AG09309 (cell line): ENCODE measurements at places on chromosomes 6 and 20.

DNA sequence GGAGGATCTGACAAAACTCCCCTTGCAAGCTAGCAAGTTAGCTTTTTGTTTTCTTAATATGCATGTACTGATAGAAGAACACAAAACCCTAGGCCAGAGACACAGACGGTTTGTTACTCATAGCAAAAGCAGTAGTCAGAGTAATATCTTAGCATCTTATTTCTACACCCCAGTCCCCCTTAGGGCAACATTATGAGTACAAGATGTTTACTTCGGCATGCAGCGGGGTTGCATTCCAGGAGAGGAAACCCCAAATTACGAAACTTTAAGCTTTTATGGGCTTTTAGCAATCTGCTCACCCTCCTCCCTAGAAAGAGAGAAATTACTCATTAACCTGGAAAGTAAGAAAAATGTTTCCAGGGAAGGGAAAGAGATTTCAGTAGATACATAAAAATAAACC, 1286.9 kb downstream of the EPHA7 start:
- no peak for DNase-seq

DNA sequence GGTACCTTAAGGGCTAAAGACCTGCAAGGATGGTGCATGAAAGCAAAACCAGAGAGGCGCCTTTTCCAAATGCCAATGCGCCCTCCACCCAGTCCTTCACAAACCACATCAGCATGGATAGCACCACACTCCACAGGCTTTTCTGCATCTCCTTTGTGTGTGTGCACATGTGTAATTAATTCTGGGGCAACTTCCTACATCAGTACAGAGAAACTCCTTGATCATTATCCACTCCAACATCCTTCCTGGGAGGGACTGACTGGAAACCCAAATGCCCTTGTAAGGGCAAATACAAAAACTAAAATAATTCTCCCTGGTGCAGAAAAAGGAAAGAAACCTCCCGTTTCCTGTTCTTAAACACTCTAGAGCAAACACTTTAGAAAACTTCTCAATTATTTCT, 10.8 kb downstream of the SLC52A3 start:
- no peak for DNase-seq

GRCh38 chr6:123526128-123526527, 110.6 kb downstream of the TRDN start:
- DNase-seq, result no peak

DNA sequence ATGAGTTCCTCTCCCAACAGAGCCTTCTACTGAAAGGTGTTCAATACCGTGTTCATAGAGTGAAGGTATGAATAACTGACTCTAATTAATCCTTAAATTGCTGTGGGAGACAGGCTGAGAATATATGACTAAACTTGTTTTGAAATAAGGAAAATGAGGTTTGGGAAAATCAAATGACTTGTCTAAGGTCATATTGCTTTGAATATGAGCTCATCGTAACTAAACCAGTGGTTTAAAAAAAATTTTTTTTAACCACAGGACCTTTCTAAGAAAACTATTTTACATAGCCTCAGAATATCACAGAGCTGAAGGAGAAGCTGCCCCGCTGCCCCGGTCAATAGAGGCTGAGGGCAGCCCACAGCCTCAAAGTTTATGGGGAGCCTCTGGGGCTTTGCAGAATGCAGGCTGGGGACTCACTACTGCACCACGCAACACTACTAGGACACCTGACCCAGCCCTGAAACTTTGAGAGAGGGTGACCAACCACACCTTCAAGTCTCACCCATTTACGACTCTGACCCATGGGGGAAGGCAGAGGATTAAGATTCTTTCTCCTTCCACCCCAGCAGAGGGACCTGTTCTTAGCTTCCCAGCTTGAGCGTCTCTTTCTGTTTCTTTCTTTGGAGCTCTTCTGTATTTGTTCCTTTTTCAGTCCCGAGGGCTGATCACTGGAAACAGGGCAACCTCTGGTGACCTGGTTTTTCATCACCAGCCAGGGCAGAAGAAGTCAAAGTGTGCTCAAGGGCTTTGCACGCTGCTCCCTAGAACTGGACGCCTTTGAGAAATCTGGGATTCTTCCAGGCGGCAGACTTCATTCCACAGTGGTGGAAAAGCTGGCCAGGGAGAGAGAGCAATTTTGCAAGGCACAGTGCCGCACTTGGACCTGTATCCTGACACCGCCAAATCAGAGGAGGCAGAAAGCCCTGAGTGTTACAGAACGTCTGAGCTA, 220.2 kb downstream of the ATXN1 start:
- no peak for DNase-seq

- no peak for DNase-seq
Observed at GRCh38 chr20:50133041-50133440, 20.1 kb upstream of the UBE2V1 start.

- DNase-seq, result no peak
Observed at GRCh38 chr6:163757520-163757919, 343.0 kb downstream of the QKI start.

DNA sequence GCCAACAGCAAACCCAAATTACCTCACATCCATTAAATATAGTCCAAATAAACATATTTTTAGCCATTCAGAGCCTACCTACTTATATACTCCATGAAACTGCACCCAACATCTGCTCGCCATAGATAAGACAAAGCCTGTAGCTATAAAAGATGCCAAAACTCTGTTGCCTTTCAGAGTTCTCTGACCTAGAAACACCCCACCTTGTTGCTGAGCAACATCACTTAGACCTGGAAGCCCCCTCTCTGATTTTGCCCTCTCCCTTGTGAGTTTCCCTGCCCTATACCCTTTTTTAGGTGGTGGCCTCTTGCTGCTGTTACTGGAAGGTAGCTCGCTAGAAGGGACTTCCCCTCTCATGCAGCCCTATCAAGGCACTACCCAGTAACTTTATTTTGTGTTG, 27.7 kb upstream of the FBXL4 start:
- DNase-seq, result no peak

- DNase-seq, result no peak
Observed at GRCh38 chr20:61387204-61387953, 135.3 kb downstream of the CDH4 start.

GRCh38 chr20:36217226-36217625, 19.1 kb upstream of the AAR2 start:
- no peak for DNase-seq
